Activated CD8-positive, alpha-beta memory T cell treated with anti-CD3 and anti-CD28 coated beads, Interleukin-2, amount 50 U/mL, for 4 hours (primary cell): ENCODE measurements at places on chromosomes 7 and 10.

DNA sequence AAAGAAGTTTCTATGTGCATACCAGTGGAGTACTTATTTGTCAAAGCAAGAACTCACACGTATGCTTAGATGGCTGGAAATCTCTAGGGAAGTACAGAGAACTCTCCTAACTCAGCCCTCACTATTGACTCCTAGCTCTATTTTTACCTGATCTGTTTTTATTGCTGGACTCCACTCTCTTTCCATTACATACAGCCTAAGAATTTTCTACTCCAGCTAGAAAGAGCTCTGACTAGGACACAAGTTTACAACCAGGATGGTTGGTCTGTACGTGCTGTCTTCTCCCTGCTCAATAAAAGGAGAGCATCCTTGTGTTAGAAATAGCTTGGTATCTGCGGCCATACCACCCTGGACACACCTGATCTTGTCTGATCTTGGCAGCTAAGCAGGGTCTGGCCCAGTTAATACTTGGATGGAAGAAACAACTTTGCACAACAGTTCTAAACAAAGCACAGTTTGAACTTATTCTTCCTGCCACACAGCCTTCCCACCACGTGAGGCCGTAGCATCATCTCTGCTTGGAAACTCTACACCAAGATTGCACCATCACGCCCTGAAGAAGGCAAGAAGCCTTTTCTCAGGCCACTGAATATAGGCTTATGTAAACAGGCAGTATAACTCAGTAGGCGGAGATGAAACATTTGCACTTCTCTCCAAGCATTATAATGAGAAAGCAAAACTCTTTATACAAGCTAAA, 50.7 kb downstream of the KCNMA1 start:
- DNase-seq, result no peak

GRCh38 chr7:127114742-127115265, 137.9 kb downstream of the GRM8 start:
- DNase-seq, result no peak

DNA sequence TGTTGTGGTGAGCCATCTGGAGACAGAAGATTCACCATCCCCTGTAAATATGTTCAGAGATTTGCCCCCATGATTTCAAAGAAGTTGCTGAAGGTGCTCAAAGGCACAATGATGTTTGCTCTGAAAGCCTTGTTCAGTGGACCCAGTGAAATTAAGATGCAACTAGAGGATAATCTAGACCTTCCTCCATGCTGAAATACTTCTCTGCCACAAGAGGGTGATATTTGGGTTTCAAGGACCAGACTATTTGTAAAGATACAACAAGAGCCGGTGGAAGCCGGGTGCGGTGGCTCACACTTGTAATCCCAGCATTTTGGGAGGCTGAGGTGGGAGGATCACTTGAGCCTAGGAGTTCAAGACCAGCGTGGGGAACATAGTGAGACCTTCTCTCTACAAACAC, 13.5 kb upstream of the MSRB2 start:
- DNase-seq, result no peak

DNA sequence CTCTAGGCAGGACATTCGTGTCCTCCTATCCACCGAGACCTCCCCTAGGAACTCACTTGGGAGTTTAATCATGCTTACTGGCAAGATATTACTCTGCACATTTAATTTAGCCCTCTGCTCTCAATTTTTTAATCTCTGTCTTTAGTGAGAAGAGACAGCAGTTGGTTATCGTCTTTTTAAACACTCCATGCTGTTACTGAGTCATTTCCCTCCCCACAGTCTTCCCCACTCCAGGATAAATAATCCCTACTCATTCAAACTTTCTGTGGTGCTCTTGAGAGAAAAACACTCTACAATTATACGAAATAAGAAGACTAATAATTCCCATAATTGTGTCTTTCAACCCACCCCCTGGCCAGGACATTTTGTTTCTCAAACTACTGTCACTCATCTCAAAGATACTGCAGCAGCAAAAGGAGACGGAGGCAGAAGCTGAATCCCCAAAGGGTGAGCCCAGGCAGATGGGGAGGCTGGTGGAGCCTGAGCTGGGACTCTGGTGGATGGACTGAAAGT, 84.2 kb downstream of the ANK3 start:
- no peak for DNase-seq

GRCh38 chr7:119197877-119198527, 973.5 kb downstream of the ANKRD7 start:
- DNase-seq, result no peak

DNA sequence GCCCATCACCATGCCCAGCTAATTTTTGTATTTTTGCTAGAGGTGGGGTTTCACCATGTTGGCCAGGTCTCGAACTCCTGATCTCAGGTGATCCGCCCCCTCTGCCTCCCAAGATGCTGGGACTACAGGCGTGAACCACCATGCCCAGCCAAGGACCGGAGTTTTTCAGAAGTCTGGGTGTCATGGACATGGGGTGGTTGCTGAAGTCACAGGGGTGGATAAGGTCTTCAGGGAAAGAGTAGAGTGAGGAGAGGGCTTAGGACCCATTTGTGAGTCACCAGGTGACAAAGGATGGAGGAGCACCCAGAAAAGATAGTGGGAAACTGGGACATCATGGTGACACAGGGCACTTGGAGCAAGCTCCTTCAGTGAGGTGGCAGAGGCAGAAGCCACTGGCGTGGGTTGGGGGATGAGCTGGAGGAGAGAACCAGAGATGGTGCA, 2.8 kb upstream of the GPRIN2 start:
- no peak for DNase-seq

GRCh38 chr7:20954711-20955619, 168.3 kb upstream of the SP8 start:
- DNase-seq, result no peak

GRCh38 chr7:118311121-118311836, 86.8 kb downstream of the ANKRD7 start:
- no peak for DNase-seq

GRCh38 chr7:1240517-1241257, 8.0 kb downstream of the UNCX start:
- no peak for DNase-seq
